Posterior vena cava (tissue), 2 donors: ENCODE measurements at places on chromosomes 6 and 20.
A peak's percentile ranks its signal among the peaks of the same experiment; 100 is the strongest.

- DNase-seq, result peak; percentile 94
Observed at GRCh38 chr20:63941282-63942081, 14.7 kb downstream of the UCKL1 start.

GRCh38 chr6:12119085-12119588 lies 107.0 kb downstream of the HIVEP1 start:
- no peak for DNase-seq

- no peak for DNase-seq
Observed at GRCh38 chr6:118935331-118935668, 341 bp upstream of the MCM9 start.

GRCh38 chr6:35441205-35441604 lies 10.9 kb upstream of the FANCE start:
- no peak for DNase-seq

GRCh38 chr6:113651920-113652319 lies 205.2 kb upstream of the MARCKS start:
- no peak for DNase-seq
